Endodermal cell (in vitro differentiated cells): ENCODE measurements at places on chromosomes 1 and 21. TPM values are rescaled to one million over a fixed set of nuclear protein-coding genes. Genes with fewer than 3 reads are reported as not detected.

Gene AGPAT3
- 68.8 and 74.4 TPM in 2 replicates for total RNA-seq

Gene TNFSF4
- 2.5 and 3.3 TPM in 2 replicates for total RNA-seq

Gene KTI12
- 2.3 to 7.9 TPM (median 7.3 TPM) in 3 replicates for total RNA-seq

GRCh38 chr1:98550076-98550475, 111.4 kb upstream of the SNX7 start:
- no peak overlapping the region for H3K27ac ChIP-seq
- H3K4me3 ChIP-seq, result no peak overlapping the region
- no peaks in the 10 kb centered on the region for H3K4me1 ChIP-seq
- DNase-seq, result no peak

DNA sequence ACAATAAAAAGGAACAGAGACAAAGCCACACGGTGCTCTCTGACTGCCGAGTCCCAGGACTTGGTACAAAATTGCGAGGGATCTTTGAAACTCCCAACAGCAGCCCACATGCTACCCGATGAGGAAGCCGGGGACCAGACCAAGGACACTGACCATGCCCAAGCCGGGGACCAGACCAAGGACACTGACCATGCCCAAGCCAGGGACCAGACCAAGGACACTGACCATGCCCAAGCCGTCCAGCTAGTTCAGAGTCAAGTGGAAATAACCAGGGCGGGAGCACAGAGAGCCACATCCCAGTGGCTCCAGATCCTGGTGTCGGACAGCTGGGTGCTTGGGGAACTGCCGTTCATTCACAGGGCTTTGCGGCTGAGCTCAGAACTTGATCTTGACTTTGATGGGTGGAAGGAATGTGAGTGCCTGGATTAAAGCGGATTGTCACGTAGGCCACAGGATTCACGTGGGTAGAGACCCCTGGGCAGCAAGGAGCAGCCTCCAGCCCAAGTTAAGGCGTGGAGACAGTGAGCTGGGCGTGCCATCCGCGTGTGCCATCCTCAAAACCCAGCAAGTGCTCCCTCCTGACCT, 16.5 kb upstream of the TRAPPC10 start:
- H3K4me1 ChIP-seq, result no peaks in the 10 kb centered on the region
- H3K4me3 ChIP-seq, result no peak overlapping the region
- no peaks in the 10 kb centered on the region for H3K27me3 ChIP-seq
- H3K27ac ChIP-seq, result no peak overlapping the region
- no peaks in the 10 kb centered on the region for H3K36me3 ChIP-seq

- peak; percentile 74 for DNase-seq
- no peaks in the 10 kb centered on the region for H3K27me3 ChIP-seq
- peak overlapping the region; percentile 85 for H3K4me3 ChIP-seq
Observed at GRCh38 chr1:16156848-16157495, 1.1 kb upstream of the EPHA2 start.

- no peaks in the 10 kb centered on the region for H3K27me3 ChIP-seq
- H3K36me3 ChIP-seq, result no peaks in the 10 kb centered on the region
Observed at GRCh38 chr1:245579881-245580280, 425.1 kb downstream of the KIF26B start.

DNA sequence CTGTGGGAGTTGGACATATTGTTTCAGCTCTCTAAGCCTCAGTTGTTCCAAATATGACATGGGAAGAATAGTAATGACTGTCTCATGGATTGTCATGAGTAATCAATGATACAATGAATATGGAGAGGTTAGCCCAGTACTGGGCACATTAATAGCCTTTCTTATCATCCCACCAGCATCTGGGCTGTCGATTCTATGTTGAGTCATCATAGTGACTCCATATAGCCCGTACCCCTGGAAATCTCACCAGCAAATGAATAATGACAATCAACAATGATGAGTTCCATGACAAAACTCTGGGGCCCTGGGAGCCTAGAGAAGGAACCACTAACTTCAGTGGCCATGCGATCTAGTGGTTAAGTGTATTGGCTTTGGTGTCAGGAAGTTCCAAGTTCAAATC, 39.7 kb upstream of the GJB5 start:
- H3K4me3 ChIP-seq, result no peak overlapping the region
- no peak overlapping the region for H3K27ac ChIP-seq
- H3K4me1 ChIP-seq, result no peaks in the 10 kb centered on the region
- no peaks in the 10 kb centered on the region for H3K36me3 ChIP-seq
- H3K27me3 ChIP-seq, result peaks cover 11% of the 10 kb centered on the region

DNA sequence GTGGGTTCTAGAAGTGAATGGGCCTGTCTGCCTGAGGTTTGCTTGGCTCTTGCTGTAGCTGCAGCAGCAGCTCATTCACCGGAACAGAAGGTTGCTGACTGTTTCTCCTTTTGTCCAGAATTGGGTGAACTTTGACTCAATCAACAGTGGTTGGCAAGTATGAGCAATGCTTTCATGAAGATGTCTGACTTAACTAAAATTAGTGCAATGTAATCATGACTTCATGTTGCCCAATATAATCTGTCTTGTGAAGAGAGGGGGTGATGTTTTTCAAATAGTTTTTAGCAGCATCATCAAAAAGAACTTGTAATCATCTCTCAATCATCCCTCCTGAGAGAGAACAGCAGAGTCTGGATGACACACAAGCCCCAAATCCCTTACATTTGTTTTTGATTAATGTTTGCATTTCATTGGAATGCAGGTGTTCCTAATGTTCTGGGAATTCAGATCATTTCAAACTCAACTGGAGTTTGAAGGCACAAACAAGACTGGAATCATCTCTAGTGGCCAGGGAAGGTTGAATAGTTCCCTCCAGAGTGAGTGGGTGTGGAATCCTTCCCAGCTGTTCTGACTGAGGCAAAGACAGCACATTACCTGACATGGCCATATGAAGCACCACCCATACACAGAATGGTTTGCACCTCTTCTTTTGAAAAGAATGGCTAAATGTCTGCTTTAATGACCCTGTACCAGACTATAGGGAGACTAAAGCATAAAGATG, 82.9 kb downstream of the HLX start:
- no peak overlapping the region for H3K27ac ChIP-seq
- no peaks in the 10 kb centered on the region for H3K4me1 ChIP-seq
- no peak for DNase-seq
- no peaks in the 10 kb centered on the region for H3K27me3 ChIP-seq

DNA sequence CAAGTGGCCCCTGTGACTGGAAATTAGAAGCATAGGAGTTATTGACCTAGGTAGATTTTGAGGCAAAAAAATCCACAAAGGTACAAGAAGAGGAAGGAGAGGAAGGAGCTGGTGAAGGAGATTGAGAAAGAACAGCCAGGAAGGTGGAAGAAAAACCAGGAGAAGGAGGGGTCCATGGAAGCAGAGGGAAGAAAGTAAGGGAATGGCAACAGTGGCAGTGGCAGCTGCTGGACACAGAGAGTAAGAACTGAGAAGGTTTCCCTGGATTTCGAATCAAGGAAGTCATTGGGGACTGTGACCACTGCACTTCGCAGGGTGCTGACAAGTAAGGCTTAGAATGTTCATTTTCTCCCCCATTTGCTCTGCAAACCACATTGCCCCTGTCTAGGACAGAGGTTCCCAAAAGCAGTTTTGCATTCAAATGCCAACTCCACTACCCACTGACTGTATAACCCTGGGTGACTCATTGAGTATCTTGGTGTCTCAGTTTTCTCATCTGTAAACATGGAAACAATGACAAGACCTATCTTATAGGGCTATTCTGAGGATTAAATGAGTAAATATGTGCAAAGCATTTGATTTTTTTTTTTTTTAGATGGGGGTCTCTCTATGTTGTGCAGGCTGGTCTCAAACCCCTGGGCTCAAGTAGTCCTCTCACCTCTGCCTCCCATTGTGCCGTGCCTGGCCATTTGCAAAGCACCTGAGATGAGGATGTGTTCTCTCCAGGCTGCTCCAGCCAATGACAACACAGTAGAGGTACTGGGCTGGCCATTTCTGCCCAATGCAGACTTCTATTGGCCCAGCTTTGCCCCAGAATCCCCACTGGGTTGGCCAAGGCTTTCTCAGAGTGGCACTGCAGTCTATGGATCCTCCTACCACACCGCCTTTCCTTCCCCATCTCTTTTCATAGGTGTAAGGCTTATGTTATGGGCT, 9.3 kb upstream of the CAPN2 start:
- peak; percentile 59 for DNase-seq
- H3K4me3 ChIP-seq, result no peak overlapping the region
- H3K27me3 ChIP-seq, result no peaks in the 10 kb centered on the region

- no peaks in the 10 kb centered on the region for H3K36me3 ChIP-seq
- peaks cover 17% of the 10 kb centered on the region for H3K27me3 ChIP-seq
- H3K4me3 ChIP-seq, result no peak overlapping the region
- H3K27ac ChIP-seq, result no peak overlapping the region
- DNase-seq, result peak; percentile 24
Observed at GRCh38 chr21:44701023-44701400, 4.0 kb downstream of the KRTAP10-12 start.

GRCh38 chr1:117209094-117209493, 1.6 kb downstream of the VTCN1 start:
- H3K27me3 ChIP-seq, result no peaks in the 10 kb centered on the region
- H3K4me1 ChIP-seq, result no peaks in the 10 kb centered on the region
- H3K4me3 ChIP-seq, result no peak overlapping the region
- DNase-seq, result peak; percentile 50
- no peaks in the 10 kb centered on the region for H3K36me3 ChIP-seq

- DNase-seq, result no peak
- no peaks in the 10 kb centered on the region for H3K4me1 ChIP-seq
- no peaks in the 10 kb centered on the region for H3K27me3 ChIP-seq
- H3K4me3 ChIP-seq, result no peak overlapping the region
Observed at GRCh38 chr1:246145900-246146299, 361.2 kb downstream of the SMYD3 start.

DNA sequence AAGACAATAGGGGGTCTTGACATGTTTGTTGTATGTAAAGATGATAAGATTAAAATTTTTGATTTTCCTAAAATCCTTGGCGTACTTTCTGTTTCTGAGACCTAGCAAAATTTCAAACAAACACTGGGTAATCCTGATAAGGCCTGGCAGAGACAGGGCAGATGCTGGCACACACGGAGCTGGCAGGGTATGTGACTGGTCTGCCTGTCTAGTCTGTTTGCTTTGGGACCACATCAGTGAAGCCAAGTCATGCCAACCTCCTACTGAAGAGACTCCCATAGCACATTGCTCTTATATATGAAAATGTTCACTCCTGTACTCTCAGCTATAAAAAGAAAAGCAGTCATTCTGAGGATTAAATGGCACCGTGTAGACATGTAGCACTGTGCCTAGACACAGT, 14.1 kb downstream of the TOR3A start:
- no peak overlapping the region for H3K4me3 ChIP-seq
- H3K27me3 ChIP-seq, result no peaks in the 10 kb centered on the region
- no peak overlapping the region for H3K27ac ChIP-seq
- no peaks in the 10 kb centered on the region for H3K4me1 ChIP-seq

- DNase-seq, result no peak
- no peak overlapping the region for H3K4me3 ChIP-seq
- H3K27ac ChIP-seq, result no peak overlapping the region
- H3K36me3 ChIP-seq, result no peaks in the 10 kb centered on the region
Observed at GRCh38 chr1:27689423-27690173, 17.6 kb upstream of the IFI6 start.

- H3K27ac ChIP-seq, result no peak overlapping the region
- no peaks in the 10 kb centered on the region for H3K27me3 ChIP-seq
- H3K36me3 ChIP-seq, result no peaks in the 10 kb centered on the region
- H3K4me1 ChIP-seq, result no peaks in the 10 kb centered on the region
- H3K4me3 ChIP-seq, result no peak overlapping the region
Observed at GRCh38 chr1:33050221-33051076, 13.8 kb upstream of the AK2 start.

GRCh38 chr1:9441451-9442133, 97.7 kb upstream of the SLC25A33 start:
- no peaks in the 10 kb centered on the region for H3K27me3 ChIP-seq
- no peak overlapping the region for H3K27ac ChIP-seq
- peaks cover 18% of the 10 kb centered on the region for H3K4me1 ChIP-seq
- H3K36me3 ChIP-seq, result no peaks in the 10 kb centered on the region
